ENCODE measurements at places on chromosomes 7 and 10.

- DNase-seq, result no peak
Measured at GRCh38 chr10:69269761-69270160, 8.5 kb upstream of the HK1 start.

DNA sequence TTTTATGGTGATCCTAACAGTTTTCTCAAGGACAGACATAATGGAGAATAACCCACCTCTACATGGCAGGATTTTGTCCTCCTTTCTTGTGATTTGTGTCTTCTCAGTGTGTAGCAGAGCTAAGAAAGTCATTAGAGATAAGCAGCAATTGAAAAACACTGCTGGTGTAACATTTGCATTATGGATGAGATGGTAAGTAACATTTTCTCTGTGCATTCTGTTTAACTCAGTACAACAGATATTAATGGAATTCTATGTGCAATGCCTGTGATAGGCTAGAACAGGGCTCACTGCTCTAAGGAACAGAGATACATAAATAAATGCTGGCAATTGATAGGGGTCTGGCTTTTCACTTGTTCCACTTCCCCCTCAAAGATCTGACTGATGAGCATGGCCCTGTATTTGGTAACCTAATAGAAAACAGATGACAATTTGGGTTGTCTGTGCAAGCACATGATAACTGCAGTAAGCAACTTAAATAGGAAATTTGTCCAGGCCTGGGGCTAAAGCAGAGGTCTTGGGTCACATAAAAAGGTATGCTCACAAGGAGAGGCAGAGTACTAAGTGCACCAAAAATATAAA, 560.3 kb upstream of the POM121L12 start:
- DNase-seq, result no peak

DNA sequence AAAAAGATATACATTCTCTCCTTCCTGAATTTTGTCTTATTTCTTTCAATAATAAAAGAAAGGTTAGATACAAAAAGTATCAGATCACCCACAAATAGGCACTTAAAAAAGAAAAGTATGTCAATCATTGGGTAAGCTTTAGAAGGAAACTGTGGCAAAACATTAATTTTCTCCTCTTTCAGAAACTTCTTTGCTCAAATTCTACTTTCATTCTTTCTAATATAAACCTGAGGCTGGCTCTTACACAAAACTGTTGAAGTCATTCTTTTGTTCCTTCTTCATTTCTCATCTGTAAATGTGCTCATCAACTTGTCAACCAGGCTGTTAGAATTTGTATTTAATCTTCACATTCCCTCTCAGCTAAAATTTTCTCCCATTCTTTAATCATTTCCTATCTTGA, 124.6 kb downstream of the LRRN3 start:
- no peak for DNase-seq

DNA sequence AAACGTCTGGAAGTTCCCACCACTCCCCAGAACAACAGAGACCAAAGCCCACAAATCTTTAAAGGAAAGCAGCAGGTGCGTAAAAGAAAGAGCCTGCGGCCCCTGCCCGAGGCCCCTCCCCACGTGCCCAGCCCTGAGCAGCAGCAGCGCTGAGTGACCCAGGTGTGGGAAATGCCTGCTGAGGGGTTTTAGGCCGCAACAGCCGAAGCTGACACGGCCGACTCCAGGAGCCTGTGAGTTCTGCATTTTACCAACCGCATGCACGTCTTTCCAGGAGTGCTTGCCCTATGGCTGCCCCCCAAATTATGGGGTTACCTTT, 1.6 kb upstream of the KNDC1 start:
- DNase-seq, result no peak

GRCh38 chr10:124621637-124622036, 122.5 kb downstream of the FAM53B start:
- no peak for DNase-seq

DNA sequence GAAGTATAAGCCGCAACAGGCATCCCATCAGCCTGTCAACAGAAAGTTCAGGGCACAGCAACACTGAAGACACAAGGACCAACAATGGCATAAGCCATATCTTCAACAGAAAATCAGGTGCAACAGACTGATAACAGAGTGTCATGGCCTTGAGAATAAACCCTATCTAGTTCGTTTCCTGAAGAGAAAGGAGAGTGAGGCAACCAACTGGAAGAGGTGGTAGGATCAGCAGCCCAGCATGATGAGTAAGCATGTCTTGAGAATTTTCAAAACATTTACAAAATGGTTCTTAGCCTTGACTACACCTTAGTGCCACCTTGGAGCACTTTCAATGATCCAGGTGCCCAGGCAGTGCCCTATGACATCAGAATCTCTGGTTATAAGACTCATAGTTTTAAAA, 290.2 kb upstream of the SEMA3C start:
- DNase-seq, result no peak

DNA sequence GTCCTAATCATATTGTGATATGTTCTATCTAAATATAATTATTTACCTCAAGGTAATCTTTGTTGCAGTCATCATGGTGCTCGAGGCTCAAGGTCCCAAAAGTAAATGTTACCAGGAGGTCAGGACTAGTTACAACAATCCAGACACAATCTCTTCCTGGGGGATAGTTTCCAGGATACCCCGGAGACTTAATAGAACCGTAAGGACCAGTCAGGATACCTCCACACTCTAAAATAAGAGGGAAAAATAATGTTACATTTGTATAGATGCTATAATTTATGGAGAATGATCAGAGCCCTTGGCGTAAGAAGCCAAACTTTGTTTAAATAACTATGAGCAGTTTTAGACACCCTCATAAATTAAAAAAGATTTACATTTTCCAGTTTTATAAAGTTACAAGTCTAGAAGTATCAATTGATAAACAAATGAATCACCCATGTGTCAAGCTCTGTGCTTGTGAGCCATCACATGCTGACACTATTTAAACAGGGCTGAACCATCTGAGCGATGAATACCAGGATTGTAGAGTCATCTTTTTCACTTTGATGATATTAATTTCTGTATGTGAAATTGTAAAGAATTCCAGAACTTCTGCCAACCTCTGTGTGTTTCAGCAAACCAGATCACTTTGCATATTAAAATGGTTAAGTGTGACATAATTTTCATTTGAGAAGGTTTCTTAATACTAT, 41.3 kb downstream of the CUBN start:
- no peak for DNase-seq

GRCh38 chr10:3857318-3857717, 72.3 kb upstream of the KLF6 start:
- DNase-seq, result no peak

- DNase-seq, result no peak
Measured at GRCh38 chr7:128705891-128706333, 33.2 kb upstream of the CALU start.

DNA sequence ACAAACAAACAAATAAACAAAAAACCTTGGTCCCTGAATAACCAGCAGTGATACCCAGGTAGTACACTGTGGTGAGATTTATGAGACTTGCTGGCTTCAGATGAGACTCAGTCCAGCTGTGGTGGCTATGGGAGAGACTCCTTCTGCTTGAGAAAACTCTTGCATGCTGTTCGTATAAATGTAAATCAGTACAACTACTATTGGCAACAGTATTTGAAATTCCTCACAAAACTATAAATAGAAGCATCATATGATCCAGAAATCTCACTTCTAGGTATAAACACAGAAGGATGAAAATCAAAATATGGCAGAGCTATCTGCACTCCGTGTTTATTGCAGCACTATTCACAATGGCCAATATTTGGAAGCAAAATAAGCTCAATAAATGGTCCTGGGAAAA, 692.1 kb downstream of the PCDH15 start:
- DNase-seq, result no peak

DNA sequence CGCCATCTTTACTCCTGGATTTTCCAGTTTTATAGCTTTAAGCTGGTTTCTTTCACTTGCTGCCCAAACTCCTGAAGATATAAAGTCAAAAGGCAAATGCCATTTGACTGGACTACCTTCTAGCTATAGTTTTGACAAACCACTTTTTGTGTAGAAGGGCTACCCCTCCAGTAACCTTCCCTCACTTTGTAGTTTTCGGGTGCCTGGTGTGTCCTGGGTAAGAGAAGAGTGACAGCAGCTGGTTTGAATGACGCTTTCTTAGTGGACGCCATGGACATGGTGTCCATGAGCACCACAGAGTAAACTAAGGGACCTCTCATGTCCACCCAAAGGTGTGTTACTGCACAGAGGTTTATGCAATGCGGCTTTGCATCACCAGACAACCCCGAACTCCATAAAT, 21.2 kb upstream of the PITRM1 start:
- DNase-seq, result no peak
